ENCODE measurements at places on chromosomes 12 and 14.

DNA sequence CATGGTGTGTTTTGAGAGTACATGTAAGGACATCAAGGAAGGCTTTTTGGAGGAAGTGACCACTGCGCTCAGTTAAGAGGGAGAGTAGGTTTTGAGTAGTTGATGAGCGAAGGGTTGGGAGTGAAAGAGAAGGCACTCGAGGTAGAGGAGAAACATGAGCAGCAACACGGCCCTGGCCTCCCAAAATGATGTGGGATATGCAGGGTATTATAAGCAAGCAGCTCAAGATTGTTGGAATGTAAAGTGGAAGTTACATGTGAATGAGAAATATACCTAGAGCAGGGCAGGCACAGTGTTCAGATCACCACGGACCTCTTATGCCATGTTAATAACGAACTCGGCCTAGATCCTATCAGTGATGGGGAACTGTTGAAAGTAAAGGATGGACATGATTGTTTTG is 2.1 kb upstream of the ARHGDIB start:
- no peak for DNase-seq

GRCh38 chr14:92751819-92752218 is 3.4 kb upstream of the LGMN start:
- DNase-seq: no peak

- no peak for DNase-seq
These were observed 41.9 kb downstream of the PELI2 start for GRCh38 chr14:56160088-56160487.

DNA sequence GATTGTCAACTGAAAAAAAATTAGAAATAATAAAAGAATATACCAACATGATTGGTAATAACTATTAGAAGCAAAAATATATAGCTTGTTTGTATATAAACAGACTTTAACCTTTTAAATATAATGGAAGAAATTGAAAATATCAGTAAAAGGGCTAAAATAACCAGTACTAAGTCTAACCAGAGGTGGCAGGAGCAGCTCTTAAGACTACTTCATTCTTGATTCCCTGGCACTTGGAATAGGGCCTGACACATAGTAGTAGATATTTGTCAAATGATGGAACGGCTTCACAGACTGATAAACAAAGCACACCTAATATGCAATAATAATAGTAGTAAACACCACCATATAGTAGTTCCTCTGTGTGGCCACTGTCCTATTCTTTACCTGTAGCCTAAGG is 9.4 kb downstream of the TMEM63C start:
- no peak for DNase-seq

- no peak for DNase-seq
These were observed 28.4 kb downstream of the LRTM2 start for GRCh38 chr12:1848745-1849144.

DNA sequence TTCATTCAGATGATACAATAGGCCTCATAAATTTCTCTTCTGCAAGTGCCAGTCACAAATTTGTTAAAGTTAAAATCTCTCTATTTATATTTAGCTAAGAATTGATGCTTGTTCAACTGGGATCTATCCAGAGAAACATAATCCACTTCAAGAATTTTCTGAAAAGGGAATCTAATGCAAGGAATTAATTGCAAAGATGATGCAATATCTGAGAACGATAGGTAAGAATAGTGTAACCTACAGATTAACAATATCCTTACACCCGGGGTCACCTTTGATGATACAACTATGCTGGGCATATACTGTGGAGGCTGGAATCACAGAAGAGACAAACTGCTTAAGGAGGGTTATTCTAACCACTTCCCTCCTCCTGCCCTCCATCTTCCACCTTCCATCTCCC is 295.1 kb downstream of the FOXG1 start:
- no peak for DNase-seq

DNA sequence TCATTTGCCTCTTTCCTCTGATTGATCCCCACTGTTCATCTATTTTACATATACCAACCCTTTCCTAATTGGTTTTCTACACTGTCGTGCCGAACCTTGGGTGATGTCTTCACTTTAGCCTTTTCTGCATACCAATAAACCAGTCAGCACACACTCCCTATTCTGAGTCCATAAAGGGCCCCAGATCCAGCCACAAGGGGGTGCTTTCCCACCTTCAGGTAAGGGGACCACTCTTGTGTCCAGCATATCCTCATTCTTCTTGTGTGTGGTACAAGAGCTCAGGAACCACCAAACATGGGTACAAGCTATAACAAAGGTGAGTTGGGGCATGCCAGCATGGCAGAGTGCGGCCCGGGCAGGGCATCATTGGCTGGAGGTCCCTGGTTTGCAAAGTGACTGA is 859.8 kb downstream of the FSCB start:
- no peak for DNase-seq

GRCh38 chr12:2064071-2064507 is 11.3 kb downstream of the CACNA1C start:
- no peak for DNase-seq

GRCh38 chr12:77225373-77225772 is 160.0 kb upstream of the E2F7 start:
- DNase-seq: no peak

GRCh38 chr12:26668847-26669246 is 164.1 kb downstream of the ITPR2 start:
- no peak for DNase-seq

GRCh38 chr14:50000380-50001150 is 107.7 kb downstream of the ARF6 start:
- DNase-seq: peak; percentile 36

DNA sequence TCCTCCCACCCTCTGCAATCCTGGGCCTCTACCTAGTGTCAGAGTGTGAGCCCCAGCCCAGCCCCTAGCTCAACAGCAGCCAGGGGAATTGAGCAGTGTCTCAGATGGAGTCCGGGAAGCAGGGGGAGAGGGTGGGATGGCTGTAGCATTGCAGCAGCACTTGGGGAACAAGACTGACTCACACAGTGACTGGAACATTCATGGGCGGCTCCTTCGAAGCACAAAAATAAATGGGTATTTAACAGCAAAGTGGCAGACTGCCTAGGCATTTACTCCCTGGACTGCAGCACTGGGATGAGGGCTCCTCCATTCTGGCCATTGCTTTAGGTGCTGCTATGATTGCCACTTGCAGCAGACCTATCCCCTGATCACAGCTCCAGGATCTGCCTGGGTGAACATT is 46.0 kb upstream of the STK38L start:
- no peak for DNase-seq

DNA sequence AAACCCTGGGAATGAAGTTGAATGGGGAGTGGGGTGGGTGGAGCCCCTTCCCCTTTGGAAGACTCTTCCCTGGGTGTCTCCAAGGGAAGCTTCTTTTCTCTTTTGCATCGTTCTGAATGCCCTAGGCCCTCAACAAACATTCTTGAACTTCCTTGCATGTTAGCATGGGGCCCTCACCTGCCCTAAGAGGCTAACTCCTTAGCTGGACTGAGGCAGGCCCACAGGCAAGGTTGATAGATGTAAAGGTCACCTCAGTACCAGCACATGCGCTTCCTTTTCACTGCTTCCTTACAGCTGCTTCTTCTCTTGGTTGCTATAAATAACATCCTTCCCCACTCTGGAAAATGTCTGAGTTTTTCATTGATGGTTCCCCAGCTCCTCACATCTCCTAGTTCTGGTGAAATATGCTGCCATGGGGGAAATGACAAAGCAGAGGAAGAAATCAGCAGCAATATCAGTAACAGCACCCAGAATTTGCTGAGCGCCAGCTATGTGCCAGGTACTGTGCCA is 160.6 kb upstream of the FRMD6 start:
- no peak for DNase-seq

DNA sequence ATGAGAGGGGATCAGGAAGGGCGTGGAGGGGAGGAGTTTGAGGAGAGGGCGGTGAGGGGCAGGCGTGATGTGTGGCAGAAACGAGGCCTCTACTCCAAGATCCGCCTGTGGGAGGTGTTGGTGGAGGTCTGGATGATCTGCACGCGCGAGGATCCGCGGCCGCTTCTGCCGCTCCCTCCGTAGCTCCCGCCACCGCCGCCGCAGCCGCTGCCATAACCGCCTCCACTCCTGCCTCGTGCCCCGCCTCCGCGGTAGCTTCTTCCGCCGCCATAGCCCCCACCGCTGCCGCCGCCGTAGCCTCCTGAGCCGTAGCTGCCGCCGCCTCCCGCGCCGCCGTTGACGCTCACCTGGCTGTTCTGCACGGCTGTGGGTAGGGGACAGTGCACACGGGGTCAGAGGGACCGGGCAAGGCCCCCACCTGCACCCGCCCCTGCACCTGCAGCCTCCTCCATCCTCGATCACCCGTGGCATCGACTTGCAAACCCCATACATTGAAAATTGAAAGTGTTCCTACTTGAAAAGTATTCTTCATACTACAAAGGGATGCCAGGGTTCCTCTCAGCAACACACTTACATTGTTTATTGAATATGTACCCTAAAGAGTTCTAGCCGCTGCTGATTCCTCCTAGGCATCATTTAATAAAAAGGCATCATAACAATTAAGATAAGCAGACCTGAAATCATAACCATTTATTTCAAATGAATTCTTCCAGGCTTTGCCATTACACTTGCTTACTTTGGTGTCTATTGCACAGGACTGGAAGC is 11.1 kb upstream of the KRT1 start:
- peak; percentile 44 for DNase-seq

DNA sequence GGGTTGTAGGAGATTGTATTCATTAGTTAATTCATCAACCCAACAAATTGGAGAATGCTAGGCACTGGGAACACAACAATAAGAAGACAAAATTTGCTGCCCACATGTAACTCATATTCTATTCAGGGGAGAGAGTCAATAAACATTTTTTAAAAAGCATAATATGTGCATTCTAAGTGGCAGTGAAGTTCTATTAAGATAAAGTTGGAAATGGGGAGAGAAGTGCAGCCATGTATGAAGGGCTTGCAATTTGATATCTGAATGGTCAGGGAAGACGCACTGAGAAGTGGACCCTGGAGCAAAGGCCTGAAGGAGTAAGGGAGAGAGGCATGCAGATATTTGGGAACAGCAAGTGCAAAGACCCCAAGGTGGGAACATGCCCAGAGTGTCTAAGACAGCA is 40.2 kb upstream of the CHST11 start:
- no peak for DNase-seq

DNA sequence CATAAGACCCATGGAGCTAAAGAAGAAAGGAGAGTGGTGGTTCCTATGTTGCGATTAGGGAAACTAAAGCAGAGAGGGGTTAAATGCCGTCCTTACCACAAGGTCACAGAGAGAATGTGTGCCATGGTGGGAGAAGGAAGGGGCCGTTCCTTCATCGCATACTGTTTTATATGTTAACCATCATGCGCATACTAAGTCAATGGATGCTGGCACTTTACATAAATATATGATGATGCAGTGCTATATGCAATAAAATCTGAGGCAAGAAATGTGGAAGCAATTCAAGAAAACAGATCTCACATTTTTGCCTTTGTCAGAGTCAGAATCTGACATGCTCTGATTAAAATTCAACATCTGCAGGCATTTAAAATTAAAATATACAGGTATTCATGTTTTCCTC is 168.1 kb downstream of the BMP4 start:
- no peak for DNase-seq

- no peak for DNase-seq
These were observed 113.3 kb downstream of the CALM1 start for GRCh38 chr14:90510159-90510558.

GRCh38 chr14:24990050-24990449 is 59.9 kb downstream of the STXBP6 start:
- no peak for DNase-seq

DNA sequence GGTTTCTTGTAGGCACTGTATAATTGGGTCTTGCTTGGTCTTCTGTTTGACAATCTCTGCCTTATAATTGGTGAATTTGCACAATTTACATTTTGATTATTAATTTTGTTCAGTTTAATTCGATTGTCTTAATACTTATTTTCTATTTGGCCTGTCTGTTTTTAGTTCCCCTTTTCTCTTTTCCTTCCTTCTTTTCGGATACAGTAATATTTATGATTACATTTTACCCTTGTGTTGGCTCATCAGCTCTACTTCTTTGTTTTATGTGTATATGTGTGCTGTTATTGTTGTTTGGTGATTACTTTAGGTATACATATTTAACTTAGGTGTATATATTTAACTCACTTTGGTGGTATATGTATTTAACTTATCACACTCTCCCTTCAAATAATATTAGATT is 12.8 kb upstream of the BEGAIN start:
- no peak for DNase-seq

DNA sequence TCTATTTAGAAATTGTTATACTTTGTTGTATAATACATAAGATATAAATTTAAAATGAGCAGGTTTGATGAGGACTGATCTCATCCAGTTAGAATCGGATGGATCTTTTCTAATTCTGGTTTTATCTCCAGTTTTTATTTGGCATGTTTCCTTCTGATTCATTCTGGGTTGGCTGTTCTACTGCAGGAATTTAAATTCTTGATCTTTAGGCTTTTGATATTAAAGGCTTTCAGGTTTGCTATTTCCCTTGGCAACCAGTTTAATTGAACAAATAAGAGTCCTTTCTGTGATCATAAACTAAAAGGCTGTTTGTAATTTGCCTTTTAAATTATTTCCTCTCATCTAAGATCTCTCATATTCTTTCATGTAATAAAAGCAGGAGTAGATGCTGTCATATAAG is 83.4 kb downstream of the PDE6H start:
- no peak for DNase-seq

DNA sequence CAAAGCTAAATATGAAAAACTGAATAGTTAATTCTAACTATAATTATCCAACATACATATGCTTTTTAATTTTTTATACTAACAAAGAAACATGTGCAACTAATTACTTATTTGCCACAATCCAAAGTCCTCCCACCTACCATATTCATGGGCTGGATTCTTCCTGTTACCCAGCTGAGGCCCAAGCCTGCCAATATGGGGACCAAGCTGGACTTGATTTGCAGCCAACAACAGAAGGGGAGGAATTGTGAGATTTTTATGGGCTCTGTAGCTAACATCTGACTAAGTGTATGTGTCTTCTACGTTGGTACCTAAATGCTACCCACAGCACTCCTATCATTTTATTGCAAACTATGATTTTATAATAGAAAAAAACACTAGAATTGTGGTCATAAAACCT is 13.1 kb upstream of the ANKS1B start:
- no peak for DNase-seq

DNA sequence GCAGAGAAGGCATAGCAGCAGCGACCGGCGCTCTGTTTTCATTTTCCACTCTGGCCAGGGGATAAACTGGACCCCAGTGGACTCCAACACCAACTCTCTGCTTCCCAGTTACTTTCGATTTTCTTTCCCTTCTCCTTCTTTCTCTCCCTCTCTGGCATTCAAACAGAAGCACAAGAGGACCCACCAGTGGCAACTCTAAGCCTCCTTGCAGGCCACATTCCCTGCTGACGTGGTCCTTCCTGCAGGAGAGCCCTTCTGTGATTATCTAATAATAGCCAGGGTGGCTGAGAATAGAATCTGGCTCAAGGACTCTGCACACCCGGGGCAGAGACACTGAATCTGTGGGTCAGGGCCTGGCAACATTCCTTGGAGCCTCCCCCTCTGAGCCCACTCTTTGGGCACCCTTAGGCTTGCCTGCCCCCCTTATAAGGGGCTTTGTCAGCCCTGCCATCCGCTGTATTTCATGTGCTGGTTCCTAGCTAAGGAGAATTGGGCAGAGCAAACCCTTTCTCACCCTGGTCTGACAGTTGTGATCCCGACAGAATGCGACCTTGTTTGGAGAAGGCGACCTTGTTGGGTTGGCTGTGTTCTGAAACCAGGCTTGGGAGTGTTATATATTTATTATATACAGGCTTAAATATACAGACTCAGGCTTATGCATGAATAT is 8.2 kb upstream of the HOXC6 start:
- no peak for DNase-seq

Data from HEK293T (cell line).